ENCODE measurements at places on chromosomes 13 and 19. TPM values are rescaled to one million over a fixed set of nuclear protein-coding genes. Genes with fewer than 3 reads are reported as not detected.

GRCh38 chr19:9940778-9941177, 4.5 kb upstream of the OLFM2 start:
- no peak for DNase-seq

Gene KLHL1
- total RNA-seq, result 0.03 TPM

DNA sequence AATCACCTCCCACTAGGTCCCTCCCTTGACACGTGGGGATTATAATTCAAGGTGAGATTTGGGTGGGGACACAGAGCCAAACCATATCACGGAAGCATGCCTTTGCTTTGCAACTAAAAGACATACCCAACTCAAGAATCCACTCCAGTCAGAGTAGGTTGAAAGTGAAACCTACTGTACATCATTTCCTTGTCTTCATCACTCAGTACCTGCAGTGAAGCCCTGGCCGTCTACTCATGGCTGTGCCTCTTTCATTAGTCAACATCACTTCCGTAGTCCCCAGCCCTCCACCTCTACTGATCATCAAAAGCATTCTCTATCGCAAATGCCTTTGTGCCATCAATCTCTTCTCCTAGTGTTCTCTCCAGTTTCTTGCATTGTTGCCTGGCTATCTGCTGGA, 343.1 kb upstream of the ARGLU1 start:
- DNase-seq, result no peak

DNA sequence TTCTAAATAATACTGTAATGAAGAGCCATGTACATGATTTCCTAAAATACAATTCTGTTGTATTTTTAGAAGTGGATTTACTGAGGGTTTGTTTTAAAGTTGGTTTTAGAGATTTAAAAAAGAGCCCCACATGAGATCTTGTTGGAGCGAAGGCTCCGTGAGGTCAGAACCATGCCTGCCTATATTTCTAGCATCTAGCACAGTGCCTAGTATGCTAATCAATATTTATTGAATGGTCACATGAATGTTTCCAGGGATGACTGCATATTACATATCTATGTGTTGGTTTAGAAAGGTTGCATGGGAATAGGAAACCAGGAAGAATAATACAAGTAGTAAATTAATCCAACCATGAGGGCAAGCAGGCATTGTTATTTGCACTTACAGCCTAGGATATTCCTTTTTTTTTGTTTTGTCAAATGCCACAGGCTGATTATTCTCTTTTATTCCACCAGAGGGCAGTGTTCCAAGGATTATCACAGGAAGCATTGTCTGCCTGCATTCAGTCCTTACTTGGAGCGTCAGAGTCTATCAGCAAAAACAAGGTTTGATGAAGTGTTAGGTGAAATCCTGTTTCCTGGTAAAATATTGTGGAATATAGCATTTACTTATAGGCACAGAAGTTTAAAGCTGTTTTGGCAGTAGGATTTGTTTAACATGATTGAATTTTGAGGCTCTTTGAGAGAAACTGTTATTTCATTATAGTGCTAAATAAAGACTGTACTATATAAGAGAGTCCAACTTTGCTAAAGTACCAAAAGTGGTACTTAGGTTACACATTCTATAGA, 46.8 kb downstream of the COG3 start:
- DNase-seq, result peak; percentile 86

DNA sequence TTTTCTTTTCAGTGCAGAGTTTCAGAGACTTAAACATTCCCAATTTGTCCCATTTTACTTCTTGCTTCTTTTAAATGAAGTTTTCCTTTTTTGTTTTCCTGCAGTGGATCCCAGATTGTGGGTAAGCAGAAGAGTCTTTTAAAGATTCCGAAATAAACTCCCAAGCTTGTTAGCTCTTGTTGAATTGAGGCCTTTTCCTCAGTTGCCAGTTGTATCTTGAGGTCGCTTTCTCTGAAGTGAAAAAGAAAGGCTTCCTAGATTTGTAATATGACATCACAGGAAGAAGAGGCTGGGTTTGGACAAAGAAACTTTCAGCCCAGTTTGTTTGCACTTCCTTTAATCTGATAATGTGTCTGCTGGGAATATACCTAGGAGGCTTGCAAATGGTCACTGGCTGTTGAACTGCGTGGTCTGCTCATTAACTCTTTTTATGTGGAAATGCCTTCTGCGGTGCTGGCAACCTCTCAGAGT, at the start of gene LPAR6:
Gene LPAR6 (minus strand): TSS at position 233 of the 471 bp plus-strand sequence. CDS start 690 bp downstream, outside the sequence.
- DNase-seq, result peak; percentile 93

GRCh38 chr19:38816131-38816750, 3.5 kb upstream of the LGALS4 start:
- DNase-seq, result no peak

Gene MYO9B
- 62.6 TPM for total RNA-seq

DNA sequence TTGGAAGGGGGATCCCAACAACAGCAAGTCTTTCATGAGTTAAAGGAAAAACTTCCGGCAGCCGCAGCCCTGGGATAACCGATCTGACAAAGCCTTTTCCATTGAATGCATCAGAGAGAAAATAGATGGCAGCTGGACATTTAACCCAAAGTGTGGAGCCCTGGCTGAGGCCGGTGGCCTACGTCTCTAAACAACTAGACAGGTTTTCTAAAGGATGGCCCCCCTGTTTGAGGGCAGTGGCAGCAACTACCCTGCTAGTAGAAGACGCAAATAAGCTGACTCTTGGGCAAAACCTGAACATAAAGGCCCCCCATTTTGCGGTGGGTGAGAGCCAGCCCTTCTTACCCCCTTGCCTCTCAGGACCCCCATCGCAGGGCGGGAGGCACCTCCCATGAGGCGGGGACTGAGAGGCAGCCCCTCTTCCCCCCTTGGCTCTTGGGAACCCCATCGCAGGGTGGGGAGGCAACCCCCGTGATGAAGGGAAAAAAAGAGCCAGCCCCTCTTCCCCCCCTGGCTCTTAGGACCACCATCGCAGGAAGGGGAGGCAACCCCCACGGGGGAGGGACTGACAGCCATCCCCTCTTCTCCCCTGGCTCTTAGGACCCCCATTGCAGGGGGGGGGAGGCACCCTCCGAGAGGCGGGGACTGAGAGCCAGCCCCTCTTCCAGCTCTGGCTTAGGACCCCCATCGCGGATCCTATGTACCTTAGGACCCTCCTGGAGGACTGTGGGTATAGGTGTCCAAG, 2422.9 kb upstream of the PCDH20 start:
- no peak for DNase-seq

GRCh38 chr19:3456925-3457527, 23.3 kb downstream of the SMIM24 start:
- DNase-seq, result no peak

GRCh38 chr13:49354719-49355118, 89.1 kb downstream of the CAB39L start:
- DNase-seq, result no peak

- DNase-seq, result no peak
Measured at GRCh38 chr13:28490061-28490460, 4.9 kb downstream of the FLT1 start.

GRCh38 chr13:45142440-45143345, 22.4 kb downstream of the GTF2F2 start:
- DNase-seq, result peak; percentile 97

GRCh38 chr19:51980116-51980736, 6.4 kb downstream of the ZNF350 start:
- no peak for DNase-seq

Gene ZNF835
- 0.08 TPM for total RNA-seq

DNA sequence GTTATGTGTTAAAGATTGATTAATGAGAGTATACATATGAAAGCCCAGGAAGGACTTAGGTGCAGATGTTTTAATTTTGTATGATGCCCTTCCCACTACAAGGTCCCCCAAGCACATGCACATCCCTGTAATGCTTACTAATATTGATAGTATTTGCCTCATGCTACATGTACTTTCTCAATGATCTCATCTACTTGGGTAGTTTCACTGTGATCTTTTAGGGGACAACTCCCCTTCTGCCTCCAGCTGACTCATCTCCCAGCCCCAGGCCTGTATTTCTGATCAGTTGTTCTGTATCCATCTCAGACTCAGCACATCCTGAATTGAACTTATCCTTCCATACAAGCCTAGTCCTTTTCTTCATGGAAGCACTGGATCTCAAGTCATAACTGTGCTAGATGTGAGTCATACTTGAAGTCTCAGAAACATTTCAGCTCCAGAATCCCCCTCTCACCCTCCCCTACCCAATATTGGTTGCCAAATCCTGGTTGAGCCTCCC, 49.4 kb upstream of the INTS6 start:
- DNase-seq, result no peak

Gene PGLYRP2
- not detected for total RNA-seq

GRCh38 chr19:16370641-16371391, 46.2 kb downstream of the KLF2 start:
- no peak for DNase-seq

DNA sequence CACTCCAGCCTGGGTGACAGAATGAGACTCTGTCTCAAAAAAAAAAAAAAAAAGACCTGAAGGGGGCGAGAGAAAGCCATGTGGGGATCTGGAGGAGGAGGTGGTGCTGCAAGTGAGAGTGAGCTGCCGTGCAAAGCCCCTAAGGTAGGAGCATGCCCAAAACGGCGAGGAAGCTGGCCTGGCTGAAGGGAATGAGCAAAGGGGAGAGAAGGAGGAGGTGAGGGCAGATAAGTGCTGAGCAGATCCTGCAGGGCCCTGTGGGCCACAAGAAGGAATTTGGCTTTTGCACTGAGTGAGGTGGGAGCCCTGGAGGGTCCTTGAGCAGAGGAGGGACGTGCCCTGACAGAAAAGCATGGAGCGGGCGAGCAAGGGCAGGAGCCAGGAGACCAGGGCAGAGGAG, 19.4 kb upstream of the ADGRE5 start:
- DNase-seq, result peak; percentile 42

DNA sequence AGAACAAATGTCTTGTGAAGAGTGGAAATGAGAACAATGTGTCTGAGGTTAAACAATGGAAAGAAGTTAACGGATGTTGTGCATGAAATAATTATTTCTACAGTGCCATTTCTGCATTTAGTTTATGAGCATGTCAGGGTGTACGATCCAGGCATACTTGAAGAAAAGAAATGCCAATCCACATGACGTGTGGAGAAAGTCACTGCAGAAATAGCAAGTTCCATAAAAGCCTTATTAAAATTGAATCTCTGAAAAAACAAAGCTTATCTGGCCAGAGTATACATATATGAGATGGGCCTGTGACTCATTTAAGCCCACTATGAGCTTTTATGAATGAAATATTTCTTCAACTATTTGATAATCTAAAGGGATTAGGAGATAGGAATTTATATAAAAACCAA, 426.1 kb downstream of the EFNB2 start:
- no peak for DNase-seq

- DNase-seq, result no peak
Measured at GRCh38 chr13:21580736-21581135, 23.2 kb downstream of the MICU2 start.

DNA sequence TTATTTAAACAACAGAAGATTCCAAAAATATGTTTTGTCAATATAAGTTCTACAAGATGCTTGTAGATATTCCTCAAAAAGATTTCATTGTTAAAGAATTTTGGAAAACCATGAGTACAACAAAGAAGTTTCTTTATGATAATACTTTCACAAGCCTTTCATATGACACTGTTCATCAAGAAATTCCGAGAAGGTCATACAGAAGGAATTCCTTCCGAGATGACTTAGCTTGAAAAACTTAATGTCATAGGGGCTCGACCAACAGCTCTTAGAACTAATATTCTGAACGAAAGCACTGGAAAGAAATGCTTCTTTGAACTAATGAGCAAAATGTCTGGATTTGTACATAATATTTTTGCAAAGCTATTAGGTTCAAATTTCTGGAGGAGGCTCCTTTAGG, 403.4 kb downstream of the KLF5 start:
- peak; percentile 83 for DNase-seq

DNA sequence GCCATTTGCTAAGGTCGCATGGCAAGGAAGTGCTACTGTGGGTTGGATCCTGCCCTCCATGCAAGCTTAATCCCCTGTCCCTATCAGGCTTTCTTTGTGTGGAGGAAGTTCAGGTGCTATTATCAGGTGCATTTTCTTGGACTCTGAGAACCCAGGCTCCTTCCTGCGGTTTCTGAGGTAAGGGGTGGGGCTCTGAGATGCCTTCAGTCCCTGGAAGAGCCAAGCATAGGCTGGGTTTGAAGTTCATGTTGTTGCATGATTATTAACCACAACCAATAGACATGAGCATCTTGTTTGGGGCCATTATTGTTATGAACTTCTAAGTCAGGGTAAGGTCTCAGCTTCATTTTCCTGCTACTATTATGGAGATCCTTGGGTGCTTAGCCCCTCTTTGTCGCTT, 109.5 kb downstream of the NALCN start:
- DNase-seq, result no peak

DNA sequence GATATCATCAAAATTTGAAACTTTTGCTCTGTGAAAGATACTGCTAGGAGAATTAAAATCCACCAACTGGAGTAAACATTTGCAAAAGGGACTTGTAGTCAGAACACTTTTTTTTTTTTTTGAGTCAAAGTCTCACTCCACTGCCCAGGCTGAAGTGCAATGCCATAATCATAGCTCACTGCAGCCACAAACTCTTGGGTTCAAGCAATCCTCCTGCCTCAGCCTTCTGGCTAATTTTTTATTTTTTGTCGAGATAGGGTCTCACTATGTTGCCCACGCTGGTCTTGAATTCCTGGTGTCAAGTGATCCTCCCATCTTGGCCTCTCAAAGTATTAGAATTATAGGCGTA, 9.7 kb downstream of the ELAVL1 start:
- DNase-seq, result no peak

- DNase-seq, result no peak
Measured at GRCh38 chr13:59584761-59585670, 578.7 kb downstream of the DIAPH3 start.

GRCh38 chr13:76619631-76620030, 266.6 kb downstream of the KCTD12 start:
- DNase-seq, result no peak

- no peak for DNase-seq
Measured at GRCh38 chr19:19429361-19429760, 23.9 kb downstream of the GATAD2A start.

GRCh38 chr13:31835932-31836331, 96.6 kb downstream of the RXFP2 start:
- no peak for DNase-seq

- DNase-seq, result no peak
Measured at GRCh38 chr13:61013796-61014195, 401.9 kb downstream of the PCDH20 start.

DNA sequence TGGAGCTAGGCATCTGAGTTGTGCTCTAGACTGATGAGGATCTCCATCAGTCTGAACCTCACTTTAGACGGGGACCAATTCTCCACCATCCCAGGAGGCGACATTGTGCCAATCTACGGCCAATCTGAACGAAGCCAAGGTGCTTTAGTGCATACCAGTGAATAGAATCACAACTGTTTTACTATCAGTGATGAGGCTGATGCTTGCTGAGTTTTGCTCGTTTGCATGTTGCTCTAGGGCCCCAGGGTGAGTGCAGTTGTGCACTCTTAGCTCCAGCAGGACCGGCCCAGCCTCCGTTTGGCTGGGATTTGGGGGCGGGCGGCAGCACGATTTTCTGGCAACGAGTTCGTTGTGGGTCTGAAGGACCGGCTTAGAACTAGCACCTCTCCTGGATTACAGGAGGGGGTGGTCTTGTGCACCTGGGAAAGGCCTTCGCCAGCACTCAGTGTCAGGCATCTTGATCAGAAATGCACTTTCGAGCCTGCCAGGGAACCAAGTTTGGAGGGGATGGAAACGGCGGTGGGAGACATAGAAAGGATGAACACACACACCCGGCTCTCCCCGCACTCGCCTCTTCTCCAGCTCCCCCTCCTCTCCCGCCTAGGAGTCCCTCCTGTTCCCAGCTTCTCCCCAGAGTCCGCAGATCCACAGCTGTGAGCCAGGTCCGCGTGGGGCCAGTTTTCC, 4.4 kb downstream of the GSX1 start:
- DNase-seq, result no peak

GRCh38 chr13:109211616-109212015, 574.8 kb downstream of the IRS2 start:
- peak; percentile 86 for DNase-seq

Data from SK-MEL-5 (cell line).